Gastrocnemius medialis (tissue), 4 donors: ENCODE measurements at places on chromosomes 2 and 18.

DNA sequence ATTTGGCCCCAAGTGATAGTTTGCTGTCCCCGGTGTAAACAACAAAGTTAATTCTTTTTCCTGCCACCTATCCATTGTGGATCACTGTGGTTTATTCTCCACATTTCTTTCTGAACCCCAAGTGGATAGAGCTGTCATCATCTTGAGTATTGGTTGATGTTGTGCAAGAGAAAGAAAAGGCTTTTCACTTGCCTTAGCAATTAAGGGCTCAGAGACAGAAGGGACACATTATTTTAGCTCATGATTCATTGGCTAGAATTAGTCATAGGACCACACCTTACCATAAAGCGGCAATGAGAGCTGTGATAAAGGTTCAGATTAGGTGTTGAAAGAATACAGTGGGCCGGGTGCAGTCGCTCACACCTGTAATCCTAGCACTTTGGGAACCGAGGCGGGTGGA, 442.1 kb upstream of the DCC start:
- DNase-seq = no peak

DNA sequence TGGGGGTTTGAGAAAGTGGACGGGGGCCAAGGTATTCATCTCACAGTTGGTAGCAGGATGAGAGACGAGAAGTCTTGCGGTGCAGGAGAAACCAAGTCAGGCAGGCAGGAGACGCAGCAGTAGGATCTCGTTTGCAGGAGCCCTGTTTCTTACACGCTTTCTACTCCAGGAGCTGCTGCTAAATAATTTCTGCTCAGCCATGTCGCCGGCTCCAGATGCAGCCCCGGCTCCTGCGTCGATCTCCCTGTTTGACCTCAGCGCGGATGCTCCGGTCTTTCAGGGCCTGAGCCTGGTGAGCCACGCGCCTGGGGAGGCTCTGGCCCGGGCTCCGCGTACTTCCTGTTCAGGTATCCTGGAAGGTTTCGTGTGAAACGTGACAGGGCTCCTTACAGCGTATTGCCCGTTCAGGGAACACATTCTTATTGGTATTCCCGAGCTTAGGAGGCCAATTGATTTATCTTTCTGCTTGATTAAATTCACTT, 494 bp downstream of the ANKZF1 start:
- DNase-seq = no peak

DNA sequence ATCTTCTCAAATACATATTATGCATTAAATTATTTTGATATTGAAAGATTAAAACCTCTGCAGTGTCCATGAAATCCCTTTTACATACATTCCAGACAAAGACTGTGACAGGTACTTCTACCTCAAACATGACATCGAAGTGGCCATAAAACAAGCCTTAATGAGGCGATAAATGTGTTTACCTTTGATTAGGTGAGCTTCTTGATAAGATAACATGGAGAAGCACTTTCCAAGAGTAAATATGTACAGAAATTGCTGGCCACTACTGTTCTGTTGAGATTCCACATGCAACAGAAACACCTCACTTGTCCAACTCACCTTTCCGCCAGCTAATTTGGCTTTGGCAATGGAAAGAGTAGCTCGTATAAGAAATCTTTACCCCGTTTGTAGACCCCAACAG, 55.2 kb downstream of the ZEB2 start:
- DNase-seq = no peak

- no peak for DNase-seq
Observed at GRCh38 chr2:121736140-121736461, 574 bp downstream of the NIFK start.

DNA sequence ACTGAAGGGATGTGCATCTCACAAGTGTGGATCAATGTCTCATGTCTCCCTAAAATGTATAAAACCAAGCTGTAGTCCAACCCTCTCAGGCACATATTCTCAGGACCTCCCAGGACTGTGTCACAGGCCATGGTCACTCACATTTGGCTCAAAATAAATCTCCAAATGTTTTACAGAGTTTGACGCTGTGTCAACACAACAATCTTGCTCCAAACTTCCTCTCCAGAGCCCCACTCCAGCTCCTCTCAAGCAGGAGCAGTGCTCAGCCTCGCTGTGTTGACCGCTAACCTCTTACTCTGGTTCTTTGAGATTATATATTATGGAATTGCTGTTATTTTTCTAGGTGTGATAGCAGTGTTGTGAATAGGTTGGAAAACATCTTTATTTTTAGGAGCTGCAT, 56.2 kb downstream of the CYP27C1 start:
- no peak for DNase-seq

GRCh38 chr2:30218814-30219213, 12.5 kb upstream of the LBH start:
- no peak for DNase-seq

DNA sequence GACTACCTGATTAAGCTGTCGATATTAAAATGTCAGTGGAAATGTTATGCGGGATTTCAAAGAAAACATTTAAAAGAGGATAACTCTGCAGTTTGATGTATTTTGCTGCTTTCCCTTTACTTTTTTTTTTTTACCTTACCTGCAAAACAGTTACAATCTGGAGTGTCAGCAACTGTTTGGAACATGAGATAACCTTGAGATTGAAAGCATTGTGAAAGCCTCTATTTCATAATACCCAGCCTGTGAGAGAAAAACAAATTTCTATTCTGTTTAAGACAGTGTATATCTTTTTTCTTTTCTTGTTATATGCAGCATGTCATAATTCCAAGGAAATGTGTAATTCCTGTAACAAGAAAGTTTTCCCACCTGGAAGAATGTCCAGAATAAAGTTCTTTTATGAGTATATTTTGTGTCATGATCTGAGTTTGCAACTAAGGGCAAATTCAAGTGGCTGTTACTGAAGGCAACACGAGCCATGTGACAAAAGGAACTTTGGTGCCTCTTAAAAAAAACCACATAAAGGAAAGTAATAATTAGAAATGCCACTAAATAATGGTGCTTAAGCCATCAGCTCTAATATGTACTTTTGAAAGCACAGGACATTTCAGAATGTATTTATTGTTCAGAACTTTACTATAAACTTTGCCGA, 297.0 kb upstream of the DSEL start:
- no peak for DNase-seq

- no peak for DNase-seq
Observed at GRCh38 chr2:69579536-69579935, 64.0 kb downstream of the AAK1 start.

DNA sequence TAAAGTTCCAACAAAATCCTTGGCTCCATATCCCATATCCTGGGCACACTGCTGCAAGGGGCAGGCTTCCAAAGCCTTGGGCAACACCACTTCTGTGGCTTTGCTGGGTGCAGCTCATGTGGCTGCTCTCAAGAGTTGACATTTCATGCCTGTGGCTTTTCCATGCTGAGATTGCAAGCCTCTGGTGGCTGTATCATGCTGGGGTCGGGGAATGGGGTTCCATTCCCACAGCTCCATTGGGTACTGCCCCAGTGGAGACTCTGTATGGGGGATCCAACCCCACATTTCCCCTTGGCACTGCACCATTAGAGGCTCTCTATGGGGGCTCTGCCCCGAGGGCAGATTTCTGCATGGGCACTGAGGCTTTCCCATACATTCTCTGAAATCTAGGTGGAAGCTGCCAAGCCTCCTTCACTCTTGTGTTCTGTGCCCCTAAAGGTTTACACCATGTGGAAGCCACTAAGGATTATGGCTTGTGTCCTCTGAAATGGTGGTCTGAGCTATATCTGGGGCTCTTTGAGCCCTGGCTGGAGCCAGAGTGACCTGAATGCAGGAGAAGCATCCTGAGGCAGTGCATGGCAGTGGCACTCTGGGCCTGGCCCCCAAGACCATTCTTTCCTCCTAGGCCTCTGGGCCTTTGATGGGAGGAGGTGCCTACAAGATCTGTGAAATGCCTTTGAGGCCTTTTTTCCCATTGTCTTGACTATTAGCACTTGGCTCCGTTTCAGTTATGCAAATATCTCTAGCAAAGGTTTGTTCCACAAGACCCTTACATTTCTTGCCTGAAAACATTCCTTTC, 107.9 kb downstream of the PTGR3 start:
- no peak for DNase-seq

GRCh38 chr2:135030826-135031225, 16.4 kb downstream of the MAP3K19 start:
- no peak for DNase-seq

GRCh38 chr2:224357098-224357901, 44.6 kb downstream of the FAM124B start:
- no peak for DNase-seq
